CD8-positive, alpha-beta T cell (primary cell): ENCODE measurements at places on chromosomes 6 and 20. TPM values are rescaled to one million over a fixed set of nuclear protein-coding genes. Genes with fewer than 3 reads are reported as not detected.

DNA sequence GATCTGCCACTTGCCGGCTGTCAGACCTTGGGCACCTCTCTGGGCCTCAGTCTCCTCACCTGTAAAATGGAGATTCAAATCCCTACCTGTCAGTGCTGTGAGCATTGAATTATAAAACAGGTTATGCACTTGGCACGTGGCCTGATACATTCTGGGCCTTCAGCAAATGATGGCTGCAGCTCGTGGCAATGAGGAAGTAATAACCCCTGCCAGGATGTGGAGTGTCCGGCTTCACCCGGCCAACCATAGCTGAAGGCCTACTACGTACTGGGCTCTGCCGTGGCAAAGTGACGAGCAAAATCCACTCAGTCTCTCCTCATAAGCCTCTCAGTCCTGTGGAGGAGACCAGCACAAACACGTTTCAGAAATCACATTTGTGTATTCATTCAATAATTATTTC is 10.9 kb upstream of the VSTM2L start:
- DNase-seq, result no peak

DNA sequence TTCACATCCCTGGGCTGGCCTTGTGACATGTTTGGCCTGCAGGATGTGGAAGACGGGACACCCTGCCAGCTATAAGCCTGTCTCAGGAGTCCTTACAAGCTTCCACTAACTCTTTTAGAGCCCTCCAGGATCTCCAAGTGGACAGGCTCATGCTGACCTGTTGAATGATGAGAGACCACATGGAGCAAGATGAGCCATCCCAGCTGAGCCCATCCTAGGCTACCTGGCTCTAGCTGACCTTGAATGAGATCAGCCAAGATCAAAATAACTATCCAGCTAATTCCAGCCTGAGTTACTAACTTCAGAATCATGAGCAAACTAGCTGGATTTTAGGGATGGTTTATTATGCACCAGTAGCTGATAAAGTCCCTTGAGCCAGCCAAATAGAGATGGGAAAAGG is 169.5 kb downstream of the TFAP2C start:
- no peak for DNase-seq

- DNase-seq, result no peak
These were observed 6.3 kb upstream of the TBC1D22B start for GRCh38 chr6:37251211-37251780.

DNA sequence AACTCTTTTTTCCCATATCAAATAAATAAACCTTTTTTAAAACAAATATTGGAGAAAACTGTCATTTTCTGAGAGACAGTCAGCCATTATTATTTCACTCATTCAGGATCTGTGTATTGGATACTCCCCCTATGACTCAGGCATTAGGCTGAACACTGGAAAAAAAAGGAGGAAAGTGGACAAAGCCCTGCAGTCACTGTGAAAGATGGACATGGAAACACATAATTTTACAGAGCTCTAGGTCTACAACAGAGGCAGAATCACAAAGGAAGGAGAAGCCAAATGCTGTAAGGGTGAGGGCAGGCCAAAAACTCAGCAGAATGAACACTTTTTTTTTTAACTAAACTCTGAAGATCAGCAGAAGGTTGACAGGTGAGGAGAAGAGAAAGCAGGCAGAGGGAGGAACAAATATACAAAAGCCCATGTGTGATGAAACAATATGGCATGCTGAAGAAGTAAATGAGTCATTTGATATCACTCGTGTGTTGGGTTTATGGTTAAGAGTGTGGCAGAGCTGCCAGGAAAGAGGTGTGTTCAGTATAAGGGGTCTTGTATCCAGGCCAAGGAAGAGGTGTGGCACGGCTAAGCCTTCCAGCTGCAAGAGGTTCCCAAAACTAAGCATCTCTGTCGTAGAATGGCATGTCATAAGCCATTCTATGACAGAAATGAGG is 39.1 kb downstream of the EPB41L2 start:
- no peak for DNase-seq

Gene LAMP5
- not detected for total RNA-seq
